Ammon's horn (tissue), 1 donor: ENCODE measurements at places on chromosomes 5 and 9.
A peak's percentile ranks its signal among the peaks of the same experiment; 100 is the strongest.

GRCh38 chr5:158514986-158515359 is 584.7 kb downstream of the EBF1 start:
- DNase-seq = no peak

- DNase-seq = no peak
Observed at GRCh38 chr5:115190388-115190787, 20.7 kb upstream of the TRIM36 start.

DNA sequence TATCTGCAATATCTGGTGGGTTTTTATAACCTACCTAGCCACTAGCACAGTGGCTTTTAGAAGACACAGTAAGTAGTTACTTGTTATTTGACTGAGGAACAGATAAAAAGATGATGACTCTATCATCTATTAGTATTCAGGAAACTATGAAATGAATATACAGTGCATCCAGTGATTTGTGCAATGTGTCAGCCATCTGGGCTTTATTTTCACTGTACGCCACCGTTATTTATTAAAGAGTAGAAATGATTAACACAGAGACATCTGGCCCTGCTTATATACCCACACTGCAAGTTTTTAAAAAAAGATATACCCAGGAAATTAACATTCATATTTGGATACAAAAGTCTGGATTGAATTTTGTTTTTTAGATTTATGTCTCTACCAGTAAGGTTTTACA is 408.4 kb downstream of the PDE4D start:
- DNase-seq = no peak

DNA sequence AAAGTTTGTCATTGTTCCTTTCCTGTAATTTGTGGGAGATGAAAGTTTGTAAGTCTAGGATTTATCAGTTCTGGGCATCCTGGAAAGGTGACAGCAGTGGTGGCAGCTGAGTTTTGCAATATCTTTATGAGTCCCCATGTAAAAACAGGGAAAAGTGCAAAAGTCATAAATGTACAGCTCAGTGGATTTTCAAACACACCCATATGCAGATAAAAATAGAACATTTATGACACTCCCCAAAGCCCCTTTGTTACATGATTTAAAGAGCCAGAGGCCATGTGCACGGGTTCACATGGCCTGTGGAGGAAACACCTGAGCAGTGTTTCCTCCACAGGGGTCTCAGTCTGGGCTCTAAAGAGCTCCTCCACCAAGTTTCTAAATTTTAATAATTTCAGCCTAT is 6.3 kb downstream of the TMEM38B start:
- DNase-seq = no peak

DNA sequence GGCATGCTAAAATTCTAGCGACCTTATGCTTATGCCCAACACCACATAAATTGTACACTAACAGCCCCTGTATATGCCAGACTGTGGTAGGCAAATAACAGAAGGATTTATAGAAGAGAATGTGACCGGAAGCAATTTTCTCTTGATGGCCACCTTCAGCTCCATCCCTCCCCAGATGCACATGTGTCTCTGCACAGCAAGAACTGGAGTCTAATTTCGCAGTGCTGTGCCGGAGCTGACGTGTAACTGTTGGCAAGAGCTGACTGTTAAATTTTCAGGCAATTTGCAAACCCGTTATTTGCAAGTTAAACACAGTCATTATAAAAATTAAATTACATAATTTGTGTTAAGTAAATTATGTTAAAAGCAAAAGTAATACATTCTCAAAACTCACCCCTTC is 48.4 kb downstream of the PCA3 start:
- no peak for DNase-seq

DNA sequence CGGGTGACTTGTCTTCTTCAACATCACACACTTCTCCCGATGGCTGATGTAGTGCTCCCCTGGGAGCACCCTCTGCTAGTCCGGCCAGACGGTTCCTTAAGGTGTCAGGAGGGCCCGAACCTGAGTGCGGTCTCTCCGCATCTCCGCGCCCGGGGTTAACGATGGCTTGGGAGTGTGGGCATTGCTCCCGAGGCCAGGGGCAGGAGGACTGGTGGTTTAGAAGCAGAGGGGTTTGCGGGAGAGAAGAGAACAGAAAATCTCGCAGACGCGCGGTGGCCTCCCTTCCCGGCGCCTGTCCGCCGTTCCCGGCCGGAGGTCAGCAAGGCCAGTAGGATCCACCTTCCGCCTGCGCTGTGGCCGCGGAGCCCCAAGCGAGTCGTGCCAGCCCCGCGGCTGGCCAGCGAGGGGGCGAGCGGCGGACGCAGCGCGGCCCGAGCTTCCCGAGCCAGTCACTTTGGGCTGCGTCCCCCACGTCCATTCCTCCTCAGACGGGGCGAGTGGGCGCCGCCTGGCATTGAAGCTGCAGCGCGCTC is 700 bp downstream of the CDO1 start:
- DNase-seq = peak; percentile 20

DNA sequence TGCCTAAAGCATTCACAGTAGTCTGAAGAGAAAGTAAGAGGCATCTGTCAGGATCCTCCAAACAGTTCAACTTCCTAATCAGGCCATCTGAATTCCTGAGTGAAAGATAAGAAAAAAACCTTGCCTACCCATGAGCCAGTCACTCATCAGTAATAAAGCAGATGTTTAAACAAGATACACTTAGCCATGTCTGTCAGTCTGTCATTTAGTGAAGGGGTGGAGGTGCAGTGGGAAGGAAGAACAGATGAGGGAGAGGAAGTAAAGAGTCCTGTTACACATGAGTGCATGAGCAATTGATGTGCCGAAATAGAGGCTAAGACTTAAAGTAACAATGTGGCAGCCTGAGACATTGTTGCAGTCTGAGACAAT is 29.9 kb upstream of the DMRTA1 start:
- no peak for DNase-seq

- no peak for DNase-seq
Observed at GRCh38 chr5:160543395-160543794, 121.7 kb downstream of the PTTG1 start.

DNA sequence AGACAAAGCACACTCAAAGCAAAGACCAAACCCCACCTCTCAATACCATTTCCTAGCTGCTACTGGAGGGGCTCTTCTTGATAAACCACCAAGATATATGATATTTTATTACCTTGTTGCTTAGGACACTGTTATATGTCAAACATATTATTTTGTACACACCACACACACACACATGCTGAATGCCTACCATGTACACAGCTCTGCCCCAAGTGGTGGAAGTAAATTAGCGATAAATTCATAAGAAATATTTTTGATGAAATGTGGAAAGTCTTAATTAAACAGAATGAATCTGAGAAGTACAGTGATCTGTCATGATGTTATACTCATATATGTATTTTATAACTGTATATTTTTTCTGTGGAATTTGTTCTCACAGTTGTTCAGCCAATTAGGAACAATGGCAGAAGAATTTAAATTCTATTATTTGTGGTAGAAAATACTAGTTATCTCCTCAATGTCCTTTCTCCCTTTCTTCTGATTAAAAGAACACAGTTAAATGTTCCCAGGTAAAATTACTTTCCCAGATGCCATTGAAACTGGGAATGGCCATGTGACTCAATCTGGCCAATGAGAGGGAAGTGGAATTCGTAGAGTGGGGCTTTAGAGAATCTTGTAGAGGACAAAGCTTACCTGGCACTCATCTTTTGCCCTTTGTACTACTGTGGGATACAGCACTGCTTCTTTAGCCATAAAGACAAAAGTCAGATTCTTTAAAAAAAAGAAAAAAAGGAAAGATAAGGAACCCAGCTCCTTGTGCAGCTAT is 156.5 kb downstream of the SNCAIP start:
- DNase-seq = no peak

DNA sequence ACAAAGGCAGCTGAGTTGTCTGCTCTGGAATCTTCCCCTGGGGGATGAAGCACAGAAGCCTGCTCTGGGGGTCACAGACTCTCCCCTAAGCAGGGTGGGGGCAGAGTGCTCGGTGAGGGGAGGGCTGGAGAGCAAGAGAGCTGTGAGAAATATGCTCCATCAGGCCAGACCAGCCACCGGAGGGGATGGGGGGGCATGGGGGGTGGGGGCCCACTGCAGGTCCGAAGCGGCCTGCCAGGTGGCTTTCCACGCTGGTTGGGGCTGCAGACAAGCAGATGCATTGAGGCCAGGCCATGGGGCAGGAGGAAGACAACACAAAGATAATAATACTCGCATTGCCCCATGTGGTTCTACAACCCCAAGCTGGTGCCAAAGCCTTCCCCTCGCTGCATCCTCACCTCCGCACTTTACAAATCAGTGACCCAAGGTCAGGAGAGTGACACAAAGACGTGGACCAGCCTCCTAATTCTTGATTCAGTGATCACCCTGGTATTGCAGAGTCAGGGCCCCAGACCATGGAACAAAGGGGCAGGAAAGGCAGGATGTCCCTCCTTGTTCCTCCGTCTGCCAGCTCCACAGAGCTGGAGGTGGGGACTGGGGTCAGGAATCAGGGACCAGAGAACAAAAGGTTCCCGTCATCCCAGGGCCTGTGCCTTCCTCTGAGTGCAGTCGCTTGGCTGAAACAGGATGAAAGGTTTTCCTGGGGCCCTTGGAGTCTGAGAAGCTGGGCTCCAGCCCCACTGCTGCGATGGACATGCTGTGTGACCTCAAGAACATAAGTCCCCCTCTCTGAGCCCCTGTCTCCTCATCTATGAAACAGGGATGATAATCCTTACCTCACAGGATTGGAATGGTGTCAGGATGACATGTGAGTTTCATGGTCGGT is 37.2 kb upstream of the GABRP start:
- DNase-seq = no peak

- DNase-seq = no peak
Observed at GRCh38 chr9:72476617-72477437, 44.6 kb upstream of the TMC1 start.

- DNase-seq = peak; percentile 97
Observed at GRCh38 chr9:87725900-87726709, at the start of gene CTSL. CTSL (plus strand) TSS chr9:87726119; CDS start chr9:87727604, 1,485 bp downstream.

DNA sequence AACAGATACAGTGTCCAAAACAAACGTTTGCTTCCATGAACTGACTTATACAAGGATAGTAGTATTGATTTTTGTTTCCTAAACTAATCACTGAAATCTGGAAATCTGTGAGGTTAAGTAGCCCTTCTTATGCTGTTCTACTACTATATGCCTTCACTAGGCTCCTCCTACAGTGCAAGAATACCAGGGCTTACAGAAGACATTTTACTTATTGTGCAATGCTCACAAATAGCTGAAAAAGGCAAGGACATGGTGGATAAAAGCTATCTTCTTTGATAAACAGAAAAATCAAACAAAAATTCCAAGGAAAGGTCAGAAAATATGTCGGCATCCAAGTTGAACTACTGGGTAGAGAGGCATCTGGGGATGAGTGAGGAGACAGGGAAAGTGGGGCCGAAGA is 61.9 kb downstream of the OXCT1 start:
- no peak for DNase-seq

DNA sequence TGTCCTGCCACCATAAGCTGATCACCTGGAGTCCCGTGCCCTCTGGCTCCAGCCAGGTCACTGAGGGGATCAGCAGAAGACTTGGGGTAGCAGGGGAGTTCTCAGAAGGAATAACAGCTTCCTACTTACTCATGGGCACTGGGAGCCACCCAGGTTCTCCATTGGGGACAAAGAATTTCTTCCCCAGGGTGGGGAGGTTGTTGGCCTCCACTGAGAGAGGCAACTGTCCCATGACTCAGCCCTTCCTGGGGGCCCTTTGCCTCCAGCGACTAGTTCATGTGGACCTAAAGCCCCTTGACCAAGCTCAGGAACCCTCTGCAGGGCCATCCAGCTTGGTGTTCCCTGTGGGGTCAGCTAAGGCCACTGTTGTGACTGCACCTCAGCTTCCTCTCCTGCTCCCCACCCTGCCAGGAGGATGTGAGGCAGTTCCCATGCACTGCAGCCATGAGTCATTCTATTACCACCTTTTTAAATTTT is 175.0 kb downstream of the AUH start:
- DNase-seq = no peak

GRCh38 chr9:138120072-138120471 is 242.5 kb downstream of the CACNA1B start:
- DNase-seq = no peak

- no peak for DNase-seq
Observed at GRCh38 chr9:72355153-72355552, 9.9 kb downstream of the ZFAND5 start.

GRCh38 chr9:84932915-84933527 is 263.5 kb downstream of the NTRK2 start:
- DNase-seq = no peak

- DNase-seq = no peak
Observed at GRCh38 chr9:14089051-14089803, 224.7 kb downstream of the NFIB start.

- no peak for DNase-seq
Observed at GRCh38 chr5:144876990-144877389, 706.3 kb downstream of the KCTD16 start.
